Left ventricle myocardium inferior (tissue), 1 donor: ENCODE measurements at places on chromosomes 1 and 21. TPM values are rescaled to one million over a fixed set of nuclear protein-coding genes. Genes with fewer than 3 reads are reported as not detected.

Gene GREM2
- total RNA-seq, result not detected

Gene PRAMEF12
- total RNA-seq, result not detected

Gene SLC45A3
- total RNA-seq, result 5.2 TPM

Gene RHCE
- total RNA-seq, result 1.0 TPM

Gene DDR2
- 26.9 TPM for total RNA-seq

Gene CCDC18
- 3.4 TPM for total RNA-seq

Gene GIPC2
- 2.5 TPM for total RNA-seq

Gene OR2T33
- not detected for total RNA-seq

Gene AGMAT
- total RNA-seq, result not detected

Gene VASH2
- 1.2 TPM for total RNA-seq

Gene DEPDC1
- total RNA-seq, result 0.27 TPM

GRCh38 chr1:19942088-19942487, 18.7 kb upstream of the PLA2G2E start:
- no peaks in the 10 kb centered on the region for H3K36me3 ChIP-seq
- no peaks in the 10 kb centered on the region for H3K4me1 ChIP-seq
- DNase-seq, result no peak
- no peak overlapping the region for H3K27ac ChIP-seq
- H3K27me3 ChIP-seq, result peaks cover 26% of the 10 kb centered on the region

GRCh38 chr1:111582644-111583618, 36.7 kb upstream of the RAP1A start:
- no peaks in the 10 kb centered on the region for H3K36me3 ChIP-seq
- DNase-seq, result no peak

GRCh38 chr1:20342294-20343148, 51.8 kb downstream of the VWA5B1 start:
- DNase-seq, result no peak
- peaks cover 33% of the 10 kb centered on the region for H3K27me3 ChIP-seq
- peak overlapping the region; percentile 53 for H3K4me3 ChIP-seq
- no peaks in the 10 kb centered on the region for H3K36me3 ChIP-seq
- no peak overlapping the region for H3K27ac ChIP-seq

DNA sequence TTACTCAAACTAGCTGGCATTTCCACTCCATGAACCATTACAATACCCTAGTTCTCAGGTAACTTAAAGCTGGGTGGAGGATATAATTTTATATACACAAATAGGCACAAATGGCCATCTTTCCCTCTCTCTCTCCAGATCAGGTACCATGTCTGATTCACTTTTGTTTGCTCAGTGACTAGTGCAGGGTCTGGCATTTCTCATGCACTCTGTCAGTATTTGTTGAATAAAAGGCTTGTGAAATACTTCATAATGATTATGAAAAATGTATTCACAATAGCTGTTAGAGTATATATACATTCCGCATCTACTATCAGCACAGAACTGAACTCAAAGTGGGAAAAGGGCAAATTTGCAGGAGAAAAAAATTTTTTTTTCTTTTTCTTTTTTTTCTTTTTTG, 510.2 kb upstream of the USP24 start:
- H3K36me3 ChIP-seq, result no peaks in the 10 kb centered on the region
- H3K27ac ChIP-seq, result no peak overlapping the region
- no peaks in the 10 kb centered on the region for H3K27me3 ChIP-seq

- H3K27me3 ChIP-seq, result no peaks in the 10 kb centered on the region
- H3K36me3 ChIP-seq, result no peaks in the 10 kb centered on the region
- DNase-seq, result peak; percentile 39
- peaks cover 61% of the 10 kb centered on the region for H3K4me1 ChIP-seq
- peak overlapping the region; percentile 95 for H3K4me3 ChIP-seq
These were observed 1.4 kb upstream of the SSBP3 start for GRCh38 chr1:54407404-54408146.

DNA sequence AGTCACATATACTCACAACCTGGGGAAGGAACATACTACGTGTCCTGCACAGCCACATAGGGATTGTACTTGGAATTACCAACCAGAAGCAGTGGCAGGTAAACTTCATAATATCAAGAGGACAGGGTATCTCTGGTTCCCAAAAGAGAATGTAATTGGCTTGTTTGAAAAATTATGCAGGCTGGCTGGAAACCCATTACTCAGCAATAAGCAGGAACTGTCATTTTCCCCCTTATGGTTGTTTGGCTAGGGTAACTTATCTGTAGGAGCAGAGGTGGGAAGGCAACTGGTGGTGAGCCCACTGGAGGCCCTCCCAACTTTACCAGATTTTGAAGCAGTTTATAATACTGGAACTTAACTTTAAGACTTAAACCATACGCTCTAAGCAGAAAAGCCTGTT, 924.1 kb downstream of the LRRIQ3 start:
- H3K27ac ChIP-seq, result no peak overlapping the region
- no peak overlapping the region for H3K4me3 ChIP-seq
- H3K4me1 ChIP-seq, result no peaks in the 10 kb centered on the region
- no peak for DNase-seq
- H3K36me3 ChIP-seq, result no peaks in the 10 kb centered on the region
- H3K27me3 ChIP-seq, result no peaks in the 10 kb centered on the region

DNA sequence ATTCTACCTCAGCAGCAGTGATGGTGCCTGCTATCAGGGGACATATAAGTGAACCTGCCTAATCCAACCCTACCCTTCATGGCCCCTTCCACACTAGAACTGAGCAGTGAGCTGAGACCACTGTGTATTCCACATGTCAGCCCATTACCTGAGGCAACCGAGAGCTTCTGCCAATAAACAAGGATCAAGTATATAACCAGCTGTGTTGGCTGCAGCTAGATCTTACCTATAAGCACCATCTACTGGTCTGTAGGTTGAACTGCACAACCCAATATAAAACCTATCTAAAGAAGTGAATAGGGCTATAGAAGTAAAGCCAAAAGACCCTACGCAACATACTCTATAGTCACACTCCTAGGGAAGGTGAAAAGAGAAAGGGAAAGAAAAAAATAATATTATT, 376.9 kb downstream of the HHIPL2 start:
- no peaks in the 10 kb centered on the region for H3K27me3 ChIP-seq
- H3K4me1 ChIP-seq, result no peaks in the 10 kb centered on the region
- no peak overlapping the region for H3K27ac ChIP-seq
- DNase-seq, result no peak
- no peak overlapping the region for H3K4me3 ChIP-seq
- H3K36me3 ChIP-seq, result no peaks in the 10 kb centered on the region

DNA sequence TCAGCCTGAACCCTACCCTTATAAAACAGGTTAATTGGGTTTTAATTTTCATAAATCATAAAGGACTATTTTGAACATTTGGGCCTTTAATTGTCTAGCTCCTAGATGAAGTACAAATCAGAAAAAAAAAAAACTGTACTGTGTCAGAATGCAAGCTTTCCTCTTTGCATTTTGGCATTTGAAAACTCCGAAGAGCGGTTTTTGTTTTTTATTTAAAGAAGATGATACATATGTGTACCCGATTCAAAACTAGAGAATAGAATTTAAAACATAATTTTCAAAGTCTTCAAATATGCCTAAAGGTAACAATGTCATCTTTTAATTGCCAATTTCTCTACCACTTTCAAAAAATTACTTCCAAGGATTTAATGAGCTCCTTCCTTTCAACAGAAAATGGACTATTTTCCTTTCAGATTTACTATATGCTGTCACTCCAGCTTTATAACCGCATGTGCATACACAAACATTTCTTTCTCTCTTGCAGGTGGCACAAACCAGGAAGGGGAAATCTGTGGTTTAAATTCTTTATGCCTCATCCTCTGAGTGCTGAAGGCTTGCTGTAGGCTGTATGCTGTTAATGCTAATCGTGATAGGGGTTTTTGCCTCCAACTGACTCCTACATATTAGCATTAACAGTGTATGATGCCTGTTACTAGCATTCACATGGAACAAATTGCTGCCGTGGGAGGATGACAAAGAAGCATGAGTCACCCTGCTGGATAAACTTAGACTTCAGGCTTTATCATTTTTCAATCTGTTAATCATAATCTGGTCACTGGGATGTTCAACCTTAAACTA, 33.7 kb downstream of the MRPL39 start:
- no peaks in the 10 kb centered on the region for H3K4me1 ChIP-seq
- H3K27me3 ChIP-seq, result no peaks in the 10 kb centered on the region
- H3K36me3 ChIP-seq, result peaks cover 28% of the 10 kb centered on the region
- no peak overlapping the region for H3K4me3 ChIP-seq
- DNase-seq, result no peak

- no peak for DNase-seq
- peak overlapping the region; percentile 45 for H3K27ac ChIP-seq
- H3K4me3 ChIP-seq, result no peak overlapping the region
- peaks cover 74% of the 10 kb centered on the region for H3K36me3 ChIP-seq
- H3K4me1 ChIP-seq, result peaks cover 34% of the 10 kb centered on the region
These were observed 39.3 kb upstream of the EXOSC10 start for GRCh38 chr1:11138952-11139351.

- H3K4me3 ChIP-seq, result no peak overlapping the region
- no peak for DNase-seq
- no peak overlapping the region for H3K27ac ChIP-seq
- H3K4me1 ChIP-seq, result peaks cover 78% of the 10 kb centered on the region
These were observed 53.1 kb downstream of the PUM1 start for GRCh38 chr1:31012210-31012924.

GRCh38 chr1:25765923-25766589, 33.9 kb upstream of the SELENON start:
- H3K4me1 ChIP-seq, result peaks cover 40% of the 10 kb centered on the region
- no peaks in the 10 kb centered on the region for H3K36me3 ChIP-seq
- H3K27ac ChIP-seq, result peak overlapping the region; percentile 40
- no peak for DNase-seq

DNA sequence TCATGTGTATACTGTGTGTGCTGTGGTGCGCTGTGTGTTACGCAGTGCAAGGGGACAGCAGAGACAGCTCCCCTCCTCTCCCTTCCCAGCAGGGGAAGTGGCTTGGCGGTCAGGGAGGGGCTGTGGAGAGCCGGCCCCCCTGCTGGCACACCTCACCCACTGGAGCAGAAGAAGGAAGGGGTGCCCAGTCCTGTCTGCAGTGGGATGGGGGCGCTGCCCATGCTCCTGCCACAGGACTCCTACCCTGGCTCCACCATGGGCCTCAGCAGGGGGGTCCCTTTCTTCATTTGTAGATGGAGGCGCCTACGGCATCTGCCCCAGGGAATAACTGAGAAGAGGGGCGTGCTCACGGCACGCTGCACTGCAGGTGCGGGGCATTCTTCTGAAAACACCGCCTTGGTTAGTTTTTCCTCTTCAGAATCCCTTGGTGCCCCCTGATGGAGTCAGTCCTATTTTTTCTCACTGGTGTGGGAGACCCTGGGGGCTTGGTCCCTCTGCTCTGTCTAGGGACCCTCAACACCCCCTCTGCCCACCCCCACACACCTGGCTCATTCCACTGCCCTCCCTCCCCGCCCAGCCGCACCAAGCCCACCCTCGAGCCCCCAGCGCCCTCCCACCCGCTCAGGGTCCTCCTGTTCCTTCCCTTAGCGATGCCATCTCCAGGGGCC, 13.8 kb upstream of the LDLRAP1 start:
- no peak overlapping the region for H3K4me3 ChIP-seq
- peaks cover 11% of the 10 kb centered on the region for H3K27me3 ChIP-seq
- no peak overlapping the region for H3K27ac ChIP-seq

DNA sequence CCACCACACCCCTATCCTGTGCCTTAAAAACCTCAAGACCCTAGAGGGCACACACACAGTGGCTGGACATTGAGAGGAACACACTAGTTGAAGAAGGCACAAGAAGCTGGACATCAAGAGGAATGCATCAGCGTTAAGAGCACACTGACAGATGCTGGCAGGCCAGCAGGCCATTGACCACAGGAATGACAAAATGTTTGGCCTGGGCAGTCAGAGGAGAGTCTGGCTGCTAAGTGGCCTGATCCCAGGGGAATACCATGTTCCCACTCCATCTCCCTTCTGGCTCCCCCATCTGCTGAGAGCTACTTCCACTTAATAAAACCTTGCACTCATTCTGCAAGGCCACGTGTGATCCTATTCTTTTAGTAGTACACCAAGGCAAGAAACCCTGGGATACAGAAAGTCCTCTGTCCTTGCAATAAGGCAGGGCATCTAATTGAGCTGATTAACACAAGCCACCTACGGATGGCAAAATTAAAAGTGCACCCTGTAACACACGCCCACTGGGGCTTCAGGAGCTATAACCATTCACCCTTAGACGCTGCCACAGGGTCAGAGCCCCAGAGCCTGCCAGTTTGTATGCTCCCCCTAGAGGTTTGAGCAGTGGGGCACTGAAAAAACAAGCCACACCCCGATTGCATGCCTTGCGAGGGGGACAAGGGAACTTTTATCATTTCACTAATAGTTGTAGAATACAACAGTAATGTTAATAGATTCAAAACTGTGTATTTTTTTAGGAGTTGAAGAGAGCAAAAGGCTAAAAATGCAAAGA, 1216.1 kb upstream of the NCAM2 start:
- DNase-seq, result no peak
- no peak overlapping the region for H3K27ac ChIP-seq
- H3K27me3 ChIP-seq, result no peaks in the 10 kb centered on the region
- H3K4me1 ChIP-seq, result no peaks in the 10 kb centered on the region
- H3K4me3 ChIP-seq, result no peak overlapping the region

- H3K4me1 ChIP-seq, result peaks cover 8% of the 10 kb centered on the region
- no peak overlapping the region for H3K27ac ChIP-seq
- no peaks in the 10 kb centered on the region for H3K27me3 ChIP-seq
- H3K36me3 ChIP-seq, result no peaks in the 10 kb centered on the region
These were observed 70.7 kb upstream of the ESRRG start for GRCh38 chr1:216793973-216794372.

DNA sequence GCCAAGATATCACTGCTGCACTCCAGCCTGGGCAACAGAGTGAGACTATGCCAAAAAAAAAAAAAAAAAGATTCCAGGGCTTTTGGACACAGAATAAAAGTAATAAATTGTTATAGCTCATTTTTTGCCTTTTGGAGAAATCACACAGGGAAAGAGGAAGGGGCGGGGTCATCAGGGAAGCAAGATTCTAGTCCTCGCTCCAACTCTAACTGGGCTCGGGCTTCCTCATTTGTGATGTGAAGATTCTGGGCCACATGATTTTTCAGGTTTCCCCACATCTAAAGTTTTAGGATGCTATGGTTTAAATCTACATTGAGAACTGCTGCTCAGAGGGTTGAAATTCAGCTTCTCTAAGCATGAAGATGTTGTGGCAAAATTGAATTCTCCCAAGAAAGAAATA, 179.3 kb upstream of the PLXNA2 start:
- H3K36me3 ChIP-seq, result no peaks in the 10 kb centered on the region
- H3K27ac ChIP-seq, result no peak overlapping the region
- no peaks in the 10 kb centered on the region for H3K27me3 ChIP-seq
- DNase-seq, result no peak

GRCh38 chr1:96104506-96104905, 617.1 kb upstream of the PTBP2 start:
- no peaks in the 10 kb centered on the region for H3K36me3 ChIP-seq
- no peak overlapping the region for H3K4me3 ChIP-seq
- no peak for DNase-seq
- H3K27me3 ChIP-seq, result no peaks in the 10 kb centered on the region
- H3K27ac ChIP-seq, result no peak overlapping the region

- H3K27ac ChIP-seq, result no peak overlapping the region
- H3K36me3 ChIP-seq, result no peaks in the 10 kb centered on the region
- H3K27me3 ChIP-seq, result no peaks in the 10 kb centered on the region
- no peaks in the 10 kb centered on the region for H3K4me1 ChIP-seq
- H3K4me3 ChIP-seq, result no peak overlapping the region
These were observed 23.6 kb upstream of the MARK1 start for GRCh38 chr1:220504329-220504728.
